Naive thymus-derived CD4-positive, alpha-beta T cell (primary cell): ENCODE measurements at places on chromosomes 3 and 15.
A peak's percentile ranks its signal among the peaks of the same experiment; 100 is the strongest.

DNA sequence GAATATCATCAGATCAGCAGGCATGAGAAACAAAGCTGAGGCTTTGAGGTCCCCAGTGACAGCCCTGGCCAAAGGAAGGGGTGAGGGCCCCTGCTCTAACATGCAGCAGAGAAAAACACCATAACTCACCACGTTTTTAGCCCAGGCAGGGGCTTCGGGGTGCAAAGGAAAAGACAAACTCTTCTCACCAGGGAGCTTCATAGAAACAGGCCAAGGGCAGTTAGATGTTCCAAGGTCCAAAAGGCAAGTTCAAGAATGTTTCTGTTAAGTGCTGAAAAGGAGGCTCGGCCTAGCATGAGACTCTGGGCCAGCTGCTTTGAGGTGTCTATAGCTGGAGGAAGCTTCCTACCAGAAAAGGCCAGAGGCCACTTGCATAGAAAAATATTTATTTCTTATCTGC is 608.4 kb upstream of the CFAP20DC start:
- no peak for DNase-seq
- no peak overlapping the region for H3K27ac ChIP-seq
- no peaks in the 10 kb centered on the region for H3K4me1 ChIP-seq
- H3K4me3 ChIP-seq: no peak overlapping the region
- H3K27me3 ChIP-seq: no peaks in the 10 kb centered on the region

GRCh38 chr15:74314795-74315438 is 52.5 kb downstream of the CYP11A1 start:
- H3K4me3 ChIP-seq: no peak overlapping the region
- H3K27ac ChIP-seq: no peak overlapping the region
- no peak for DNase-seq
- no peaks in the 10 kb centered on the region for H3K36me3 ChIP-seq
- H3K27me3 ChIP-seq: no peaks in the 10 kb centered on the region

DNA sequence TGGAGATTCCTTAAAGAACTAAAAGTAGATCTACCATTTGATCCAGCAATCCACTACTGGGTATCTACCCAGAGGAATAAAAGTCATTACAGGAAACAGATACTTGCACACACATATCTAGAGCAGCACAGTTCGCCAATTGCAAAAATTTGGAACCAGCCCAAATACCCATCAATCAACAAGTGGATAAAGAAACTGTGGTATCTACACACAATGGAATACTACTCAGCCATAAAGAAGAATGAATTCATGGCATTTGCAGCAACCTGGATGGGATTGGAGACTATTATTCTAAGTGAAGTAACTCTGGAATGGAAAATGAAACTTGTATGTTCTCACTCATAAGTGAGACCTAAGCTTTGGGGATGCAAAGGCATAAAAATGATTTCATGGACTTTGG is 23.8 kb downstream of the SLC7A14 start:
- no peaks in the 10 kb centered on the region for H3K36me3 ChIP-seq
- H3K4me1 ChIP-seq: no peaks in the 10 kb centered on the region
- no peak for DNase-seq
- no peak overlapping the region for H3K4me3 ChIP-seq
- H3K27ac ChIP-seq: no peak overlapping the region

GRCh38 chr3:144237351-144237750 is 265.7 kb downstream of the DIPK2A start:
- H3K27ac ChIP-seq: no peak overlapping the region
- no peaks in the 10 kb centered on the region for H3K27me3 ChIP-seq
- no peaks in the 10 kb centered on the region for H3K4me1 ChIP-seq
- no peaks in the 10 kb centered on the region for H3K36me3 ChIP-seq

- no peaks in the 10 kb centered on the region for H3K36me3 ChIP-seq
- no peak overlapping the region for H3K27ac ChIP-seq
- no peak overlapping the region for H3K4me3 ChIP-seq
- no peaks in the 10 kb centered on the region for H3K27me3 ChIP-seq
- no peaks in the 10 kb centered on the region for H3K4me1 ChIP-seq
- peak; percentile 62 for DNase-seq
These were observed 43.1 kb upstream of the TOPAZ1 start for GRCh38 chr3:44198284-44199269.

DNA sequence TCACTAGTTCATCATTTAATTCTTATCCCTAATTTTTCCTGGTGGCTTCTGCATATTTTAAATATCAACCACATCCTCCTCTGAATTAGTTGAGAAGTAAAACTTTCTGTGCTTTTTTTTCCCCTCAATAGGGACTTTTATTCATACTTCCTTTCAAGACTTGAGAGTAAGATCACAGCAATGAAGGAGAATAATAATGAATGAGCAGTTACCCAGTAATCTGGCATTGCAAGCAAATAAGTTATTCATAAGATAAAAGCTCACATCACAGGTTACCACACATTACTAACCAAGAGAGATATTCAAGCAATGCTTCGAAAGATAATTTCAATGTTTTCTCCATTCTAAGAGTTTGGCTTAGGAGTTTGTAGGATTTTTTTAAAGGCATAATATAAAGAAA is 50.3 kb downstream of the BTLA start:
- no peaks in the 10 kb centered on the region for H3K27me3 ChIP-seq
- no peaks in the 10 kb centered on the region for H3K4me1 ChIP-seq
- H3K4me3 ChIP-seq: no peak overlapping the region
- no peaks in the 10 kb centered on the region for H3K36me3 ChIP-seq
- no peak for DNase-seq

DNA sequence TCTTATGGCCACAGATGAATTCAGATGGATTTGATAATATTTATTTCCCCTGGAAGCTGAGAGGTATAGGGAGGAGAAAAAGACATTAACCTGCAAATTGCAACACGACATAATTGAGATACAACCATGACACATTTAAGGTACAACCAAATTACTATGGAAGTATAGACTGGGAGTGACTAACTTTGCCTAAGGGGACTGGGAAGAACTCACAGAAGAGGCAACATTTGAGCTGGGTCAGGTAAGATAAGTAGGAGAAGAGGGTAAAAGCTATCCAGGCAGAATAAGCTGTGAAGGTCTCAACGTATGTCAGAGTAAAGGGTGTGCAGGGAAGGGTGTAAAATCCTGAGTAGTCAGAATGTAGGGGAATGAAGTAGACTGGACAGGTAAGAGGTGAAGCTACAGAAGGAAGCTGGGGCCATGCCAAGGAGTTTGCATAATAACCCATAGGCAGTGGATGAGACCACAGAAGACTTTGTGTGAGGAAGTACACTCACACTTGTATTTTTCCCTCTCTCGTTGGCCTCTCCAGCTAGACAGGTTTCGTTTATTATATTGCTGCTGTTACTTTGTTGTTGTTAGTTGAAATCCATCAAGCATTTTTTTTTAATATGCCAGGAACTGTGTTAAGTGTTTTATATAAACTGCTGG is 28.0 kb upstream of the PTX3 start:
- no peaks in the 10 kb centered on the region for H3K27me3 ChIP-seq
- no peaks in the 10 kb centered on the region for H3K4me1 ChIP-seq
- no peak for DNase-seq
- H3K36me3 ChIP-seq: no peaks in the 10 kb centered on the region
- H3K4me3 ChIP-seq: no peak overlapping the region
